ENCODE measurements at places on chromosomes 13 and 19. TPM values are rescaled to one million over a fixed set of nuclear protein-coding genes. Genes with fewer than 3 reads are reported as not detected.

The SHISA7 gene
- not detected for total RNA-seq

The IL4I1 gene
- total RNA-seq, result 12.8 TPM

The NLRP11 gene
- 0.35 TPM for total RNA-seq

The PTPRS gene
- 103 TPM for total RNA-seq

The VSIG10L gene
- 1.8 TPM for total RNA-seq

The PGLYRP2 gene
- total RNA-seq, result not detected

The CASP14 gene
- 0.16 TPM for total RNA-seq

The PPP1R13L gene
- 32.4 TPM for total RNA-seq

The SLAIN1 gene
- total RNA-seq, result 12.4 TPM

The ANGPTL8 gene
- total RNA-seq, result 1.9 TPM

The IGFL2 gene
- not detected for total RNA-seq

The METTL21C gene
- not detected for total RNA-seq

The CCL25 gene
- not detected for total RNA-seq

The SYCN gene
- not detected for total RNA-seq

The FGF22 gene
- total RNA-seq, result 0.19 TPM

The KCTD15 gene
- 22.0 TPM for total RNA-seq

The PIK3R2 gene
- 29.6 TPM for total RNA-seq

The TNFSF9 gene
- 1.1 TPM for total RNA-seq

The SBSN gene
- not detected for total RNA-seq

The TMEM59L gene
- total RNA-seq, result 5.9 TPM

The PEAK3 gene
- 2.1 TPM for total RNA-seq

The CYSLTR2 gene
- 1.4 TPM for total RNA-seq

The SULT2A1 gene
- not detected for total RNA-seq

The LENG8 gene
- 208 TPM for total RNA-seq

The ADGRE3 gene
- total RNA-seq, result 0.25 TPM

The FFAR3 gene
- total RNA-seq, result not detected

The ZNF558 gene
- total RNA-seq, result 28.5 TPM

Data from kidney (tissue), 22 donors.